ENCODE measurements at places on chromosomes 1 and 21.

DNA sequence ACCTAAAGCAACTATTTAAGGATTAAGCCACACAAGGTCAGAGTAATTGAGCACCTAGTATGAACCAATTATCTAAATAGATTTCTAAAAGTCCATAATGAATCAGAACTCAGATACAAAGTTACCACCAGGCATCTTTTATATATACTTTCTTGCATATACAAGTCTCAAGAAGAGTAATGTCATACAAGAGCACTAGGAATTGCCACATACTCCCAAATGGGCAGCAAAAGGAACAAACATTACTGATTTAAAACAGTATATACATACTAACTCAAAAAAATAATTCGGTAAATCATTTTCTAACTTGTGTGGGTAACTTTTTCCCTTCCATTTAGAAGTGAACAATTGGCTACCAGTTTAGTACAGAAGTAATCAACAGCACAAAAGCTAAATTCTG, 22.1 kb downstream of the SERBP1 start:
- DNase-seq, result no peak

GRCh38 chr1:56676571-56677035, 31.5 kb downstream of the PRKAA2 start:
- DNase-seq, result no peak

GRCh38 chr1:63946866-63947491, 173.2 kb downstream of the ROR1 start:
- DNase-seq, result no peak

- no peak for DNase-seq
Measured at GRCh38 chr1:46900401-46900800, 40.9 kb downstream of the CYP4A11 start.

DNA sequence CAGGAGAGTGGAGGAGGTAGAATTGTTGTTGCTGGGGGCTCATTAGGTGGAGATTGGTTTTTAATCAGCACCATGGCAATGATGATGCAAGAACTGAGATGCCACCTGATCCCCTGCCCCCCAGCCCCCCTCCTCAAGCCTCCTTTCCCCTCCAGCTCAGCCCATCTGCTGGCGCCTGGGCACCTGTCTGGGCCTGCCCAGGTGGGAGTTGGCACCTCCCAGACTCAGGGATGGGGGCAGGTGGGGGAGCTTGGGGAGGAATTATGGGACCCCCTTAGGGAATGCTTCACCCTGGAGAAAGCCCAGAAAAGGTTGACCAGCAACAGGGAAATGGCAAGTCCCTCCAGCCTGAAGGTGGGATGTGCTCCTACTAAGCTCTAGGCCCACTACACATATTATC, 1.5 kb upstream of the NHLH1 start:
- DNase-seq, result no peak

DNA sequence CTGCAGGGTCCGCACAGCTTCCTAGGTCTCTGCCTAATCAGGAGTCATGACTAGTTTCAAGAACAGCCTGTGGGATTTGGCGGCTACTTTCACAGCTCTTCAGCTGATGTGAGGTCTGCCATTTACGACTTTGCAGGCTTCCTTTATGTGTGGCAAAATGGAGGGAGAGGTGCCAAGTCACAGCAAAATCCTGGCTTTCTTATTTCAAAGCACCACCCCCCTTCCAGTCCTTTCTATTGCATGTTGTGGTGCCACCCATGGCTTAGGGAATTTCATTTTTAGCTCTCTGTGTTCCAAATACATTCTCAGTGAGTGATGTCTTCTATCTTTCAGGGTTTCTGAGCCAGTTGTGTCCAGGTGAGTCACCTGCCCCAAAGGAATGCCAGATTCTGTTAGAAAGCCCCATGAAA, 75.1 kb upstream of the WLS start:
- DNase-seq, result no peak

GRCh38 chr21:43753439-43753799, 22.7 kb downstream of the CSTB start:
- no peak for DNase-seq

DNA sequence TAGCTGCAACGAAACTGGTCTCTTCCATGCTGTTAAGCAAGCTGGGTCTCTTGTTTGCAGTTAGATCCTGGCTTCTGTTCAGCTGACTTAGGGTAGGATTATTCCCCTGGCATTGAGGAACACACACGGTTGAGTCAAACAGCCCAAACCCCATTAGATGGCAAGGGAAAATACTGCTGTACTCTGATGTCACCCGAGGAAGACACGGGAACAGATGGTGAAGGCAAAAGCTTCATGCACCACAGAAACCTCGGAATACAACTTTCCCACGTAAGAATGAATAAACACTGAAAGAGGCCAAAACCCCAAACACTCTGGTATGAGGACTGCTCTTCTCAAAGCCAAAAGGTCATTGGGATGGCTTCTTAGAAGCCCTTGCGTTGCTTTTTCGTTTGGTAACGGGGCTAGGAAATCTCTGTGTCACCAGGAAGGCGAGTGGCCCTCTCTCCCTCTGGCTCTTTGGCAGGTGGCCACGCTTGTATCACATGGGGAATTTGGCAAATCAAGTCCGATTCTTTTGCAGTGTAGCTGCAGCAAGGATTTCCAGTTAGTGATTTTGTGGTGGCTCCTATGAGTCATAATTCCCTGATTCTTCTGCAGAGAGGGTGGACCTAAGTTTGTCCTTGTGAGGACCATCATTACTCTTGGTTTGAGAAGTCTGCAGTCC, 16.7 kb upstream of the LYST start:
- DNase-seq, result no peak

GRCh38 chr1:187003353-187003752, 174.6 kb downstream of the PLA2G4A start:
- DNase-seq, result no peak

GRCh38 chr1:112146201-112146715, 156.8 kb upstream of the KCND3 start:
- DNase-seq, result no peak

DNA sequence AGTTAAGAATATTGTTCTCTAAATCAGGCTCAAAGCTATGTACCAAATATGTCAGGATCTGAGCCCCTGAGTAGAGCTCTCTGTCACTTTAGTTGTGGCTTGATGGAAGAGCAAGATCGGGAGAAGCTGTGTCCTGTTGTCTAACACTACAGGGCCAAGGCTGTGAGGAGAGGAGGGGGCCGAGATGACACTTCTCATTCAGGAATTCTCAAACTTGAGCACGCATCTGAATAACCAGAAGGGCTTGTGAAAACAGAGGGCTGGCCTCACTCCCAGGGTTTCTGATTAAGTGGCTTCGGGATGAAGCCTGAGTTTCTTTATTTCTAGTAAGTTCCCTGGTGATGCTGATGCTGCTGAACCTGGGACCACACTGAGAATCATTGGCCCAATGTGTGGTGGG, 209.2 kb upstream of the DAB1 start:
- no peak for DNase-seq

GRCh38 chr1:50508040-50508586, 84.9 kb upstream of the DMRTA2 start:
- no peak for DNase-seq

DNA sequence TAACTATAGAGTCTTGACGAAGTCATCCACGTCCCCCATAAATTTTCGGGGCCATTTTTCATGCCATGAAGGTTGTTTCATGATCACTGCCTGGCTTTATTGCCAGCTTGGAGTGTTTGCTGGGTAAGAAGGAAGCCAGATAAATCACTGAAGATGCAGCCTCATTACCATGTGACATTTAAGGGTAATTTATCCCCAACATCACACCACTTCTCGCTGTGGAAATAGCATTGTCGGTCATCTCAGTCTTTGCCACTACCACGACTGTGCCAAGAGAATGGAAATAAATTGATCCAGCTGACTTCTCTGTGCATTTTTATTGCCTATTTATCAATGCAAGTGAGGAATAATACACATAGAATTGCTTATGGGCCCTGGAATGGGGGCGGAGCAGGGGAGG, 617.9 kb downstream of the AJAP1 start:
- DNase-seq, result no peak

- no peak for DNase-seq
Measured at GRCh38 chr1:228538831-228539230, 51.6 kb downstream of the RNF187 start.

Data from activated T-cell treated with anti-CD3 and anti-CD28 coated beads for 4 hours (primary cell).